Mucosa of gallbladder (tissue), 1 donor: ENCODE measurements at places on chromosomes 7 and 10. TPM values are rescaled to one million over a fixed set of nuclear protein-coding genes. Genes with fewer than 3 reads are reported as not detected.
A peak's percentile ranks its signal among the peaks of the same experiment; 100 is the strongest.

GRCh38 chr7:51592842-51593599, 276.4 kb upstream of the COBL start:
- no peak for DNase-seq

The NUPR2 gene
- total RNA-seq, result 1.0 TPM

The SLC26A4 gene
- 0.52 TPM for total RNA-seq

The MACC1 gene
- total RNA-seq, result 13.4 TPM

GRCh38 chr10:103576862-103577261, 83.4 kb downstream of the NEURL1 start:
- DNase-seq, result no peak

The CNPY1 gene
- total RNA-seq, result not detected

DNA sequence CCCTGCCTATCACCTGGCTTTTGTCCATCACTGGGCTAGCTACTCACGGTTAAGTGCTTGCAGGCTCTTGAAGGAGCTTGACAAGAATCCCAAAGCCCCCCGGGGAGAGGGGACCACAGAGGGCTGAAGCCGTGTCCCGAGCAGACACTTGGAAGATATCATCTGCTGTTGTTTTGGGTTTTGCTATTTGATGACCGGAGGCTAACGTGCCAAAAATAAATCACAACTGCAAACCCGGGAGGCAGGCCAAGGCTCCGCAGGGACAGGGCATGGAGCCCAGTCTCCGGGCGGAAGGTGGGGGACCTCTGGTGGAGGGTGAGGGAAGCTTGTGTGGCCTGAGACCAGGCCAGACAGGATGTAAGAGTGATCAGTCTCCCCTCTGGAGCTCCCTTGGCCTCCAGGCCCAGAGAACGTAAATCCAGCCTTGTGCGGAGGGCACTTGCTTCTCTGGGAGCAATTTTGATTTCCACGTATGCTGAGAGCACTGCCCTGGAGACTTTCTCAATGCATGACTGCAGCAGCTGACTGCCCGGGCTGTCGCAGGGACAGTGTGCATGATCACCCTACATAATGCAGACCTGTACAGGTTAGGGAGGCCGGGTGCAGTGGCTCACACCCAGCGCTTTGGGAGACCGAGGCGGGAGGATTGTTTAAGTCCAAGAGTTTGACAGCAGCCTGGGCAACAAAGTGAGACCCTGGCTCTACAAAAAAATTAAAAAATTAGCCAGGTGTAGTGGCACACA, at the start of gene PHKG1:
TSS of gene PHKG1 (minus strand) at position 164 of the 743 bp plus-strand sequence. CDS start 4,011 bp downstream, outside the sequence.
- DNase-seq, result peak; percentile 68

DNA sequence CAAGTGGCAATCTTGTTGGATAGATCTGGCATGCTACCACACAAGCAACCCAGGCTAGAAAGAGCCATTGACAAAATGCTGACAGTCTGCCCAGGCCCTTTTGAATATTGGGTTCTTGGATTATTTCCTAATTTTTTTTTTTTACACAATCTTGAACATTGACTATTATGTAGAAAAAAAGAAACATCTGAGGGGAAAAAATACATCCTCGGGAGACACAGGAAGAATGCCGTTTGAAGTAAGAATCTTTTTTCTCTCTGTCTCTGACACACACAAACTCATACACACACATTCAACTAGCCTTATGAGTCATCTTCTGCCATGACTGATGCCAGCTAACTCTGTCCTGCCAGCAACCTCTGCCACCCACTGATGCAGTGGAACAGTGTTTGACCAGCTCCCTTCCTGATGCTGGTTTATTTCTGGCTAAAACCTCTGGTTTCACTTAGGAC, 47.2 kb downstream of the SORBS1 start:
- DNase-seq, result peak; percentile 68

DNA sequence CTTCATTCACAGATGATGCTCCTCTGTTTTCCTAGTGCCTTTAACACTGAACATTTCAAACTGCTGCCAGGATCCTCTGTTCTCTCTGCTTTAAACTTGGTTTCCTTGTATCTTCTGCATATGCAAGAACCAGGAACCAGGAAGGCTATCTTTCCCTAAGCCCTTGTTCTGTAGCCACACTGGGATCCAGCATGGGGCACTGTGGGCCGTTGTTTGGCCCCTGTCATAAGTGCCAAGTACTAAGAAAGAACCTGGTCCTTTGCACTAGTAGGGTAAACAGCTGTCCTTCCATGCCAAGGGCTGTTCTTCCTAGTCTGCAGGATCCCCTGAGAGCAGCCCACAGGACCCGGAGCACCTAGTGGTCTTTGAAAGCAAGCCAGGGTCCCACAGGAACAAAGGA, 49.0 kb upstream of the TRIM8 start:
- no peak for DNase-seq
